ENCODE measurements at places on chromosomes 7 and 10.

DNA sequence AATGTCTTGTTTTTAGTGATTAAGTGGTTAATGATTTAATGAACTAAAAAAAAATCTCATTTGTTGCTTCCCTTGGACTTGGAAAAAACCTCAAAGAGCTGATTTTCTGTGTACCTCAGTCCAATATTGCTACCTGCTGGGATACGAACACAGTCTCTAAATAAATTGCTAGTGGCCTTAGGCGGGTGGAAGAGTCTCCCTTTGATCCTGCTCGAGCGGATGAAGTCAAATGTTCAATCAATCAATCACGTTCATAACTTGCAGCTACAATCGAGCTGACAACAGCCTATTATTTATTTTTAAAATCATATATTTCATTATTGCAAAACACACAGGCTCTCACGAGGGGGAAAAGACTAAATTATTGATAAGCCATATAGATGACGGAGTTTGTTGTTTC lies 57.3 kb upstream of the HABP2 start:
- no peak for DNase-seq

DNA sequence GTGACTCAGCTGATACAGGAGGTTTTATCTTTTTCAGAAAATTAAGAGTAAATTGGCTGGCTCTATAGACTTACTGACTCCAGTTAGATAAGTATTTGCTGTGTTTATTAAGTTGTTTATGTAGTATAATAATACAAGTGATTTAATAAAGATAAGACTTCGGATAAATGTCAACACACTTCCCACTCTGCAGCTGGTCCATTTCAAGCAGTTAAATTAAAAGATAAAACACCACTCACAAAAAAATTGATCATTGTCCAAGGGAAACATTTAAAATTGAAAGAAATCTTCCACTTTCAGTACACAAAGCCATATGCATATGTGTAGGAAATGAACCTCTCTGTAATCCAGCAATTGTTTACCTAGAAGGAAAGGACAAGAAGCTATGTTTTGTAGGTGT lies 106.1 kb upstream of the SP8 start:
- no peak for DNase-seq

DNA sequence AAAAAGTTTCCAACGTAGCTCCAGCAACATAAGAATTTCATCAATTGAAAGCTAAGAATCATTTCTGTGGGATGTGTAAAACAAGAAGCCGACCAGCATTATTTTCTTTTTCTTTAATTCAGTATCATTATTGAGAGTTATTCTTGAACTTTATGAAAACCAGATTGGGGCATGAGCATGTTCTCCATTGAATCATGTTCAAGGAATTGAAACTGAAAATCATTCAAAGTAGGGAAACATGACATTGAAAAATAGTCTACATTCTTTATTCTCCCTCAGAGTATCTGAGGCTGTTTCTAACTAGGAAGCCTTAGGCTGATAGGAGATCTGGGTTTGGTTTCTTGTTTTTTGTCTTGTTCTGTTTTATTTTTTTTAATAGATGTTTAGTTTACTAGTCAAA lies 253.7 kb downstream of the DYNC1I1 start:
- no peak for DNase-seq

- no peak for DNase-seq
These were observed 5.5 kb upstream of the OPN4 start for GRCh38 chr10:86648704-86649427.

DNA sequence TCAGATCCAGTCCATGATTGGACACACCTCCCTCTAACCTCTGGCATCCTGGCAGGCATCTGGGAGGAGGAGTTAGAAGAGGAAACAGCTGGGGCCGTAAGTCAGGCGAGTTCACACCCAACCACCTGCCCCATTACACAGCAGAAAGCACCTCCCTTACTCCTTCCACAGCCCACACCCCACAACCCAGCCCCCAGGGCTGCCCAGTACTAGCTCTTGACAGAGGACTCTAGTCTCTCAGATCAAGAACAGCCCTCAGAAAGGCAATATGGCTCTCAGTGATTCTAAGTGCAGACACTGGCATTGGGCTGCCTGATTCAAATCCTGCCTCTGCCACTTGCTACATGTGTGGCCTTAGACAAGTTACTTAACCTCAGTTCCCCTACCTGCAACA lies 34.1 kb downstream of the KCNMA1 start:
- no peak for DNase-seq

GRCh38 chr10:12381536-12382156 lies 32.3 kb downstream of the CAMK1D start:
- no peak for DNase-seq

DNA sequence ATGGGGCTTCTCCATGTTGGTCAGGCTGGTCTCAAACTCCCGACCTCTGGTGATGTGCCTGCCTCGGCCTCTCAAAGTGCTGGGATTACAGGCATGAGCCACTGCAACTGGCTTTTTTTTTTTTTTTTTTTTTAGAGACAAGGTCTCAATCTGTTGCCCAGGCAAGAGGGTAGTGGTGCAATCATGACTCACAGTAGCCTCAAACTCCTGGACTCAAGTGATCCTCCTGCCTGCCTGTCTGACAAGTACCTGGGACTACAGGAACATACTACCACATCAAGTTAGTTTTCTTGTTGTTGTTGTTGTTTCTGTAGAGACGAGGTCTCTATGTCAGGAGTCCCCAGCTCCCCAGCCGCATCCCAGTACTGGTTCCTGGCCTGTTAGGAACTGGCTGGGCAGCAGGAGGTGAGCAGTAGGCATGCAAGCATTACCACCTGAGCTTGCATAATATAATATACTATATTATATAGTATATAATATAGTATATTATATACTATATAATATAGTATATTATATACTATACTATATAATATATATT lies 55.7 kb downstream of the TPK1 start:
- DNase-seq = no peak

DNA sequence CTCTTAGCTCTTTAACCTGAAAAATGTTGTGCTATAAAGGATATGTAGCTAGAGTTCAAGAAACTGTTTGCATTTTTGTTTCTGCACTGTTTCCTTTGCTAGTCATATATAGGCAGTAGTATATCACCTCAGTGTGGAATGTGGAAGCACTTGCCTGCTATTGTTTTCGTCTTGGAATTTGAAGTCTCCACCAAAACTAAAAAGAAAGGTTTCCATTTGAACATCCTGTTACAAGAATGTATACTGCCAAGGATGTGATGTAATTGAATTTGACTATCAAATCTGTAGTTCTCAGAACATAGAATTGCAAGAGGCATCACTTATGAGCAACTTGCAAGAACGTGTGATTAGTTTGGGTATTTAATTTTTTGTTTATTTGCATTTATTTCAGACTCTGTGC lies 51.1 kb upstream of the MEOX2 start:
- DNase-seq = no peak

- no peak for DNase-seq
These were observed 346.5 kb upstream of the GALNT17 start for GRCh38 chr7:70785427-70785826.

- DNase-seq = no peak
These were observed 114.5 kb downstream of the CDH23 start for GRCh38 chr10:71511206-71511605.

- DNase-seq = no peak
These were observed 126.4 kb downstream of the JCAD start for GRCh38 chr10:29932991-29933390.

DNA sequence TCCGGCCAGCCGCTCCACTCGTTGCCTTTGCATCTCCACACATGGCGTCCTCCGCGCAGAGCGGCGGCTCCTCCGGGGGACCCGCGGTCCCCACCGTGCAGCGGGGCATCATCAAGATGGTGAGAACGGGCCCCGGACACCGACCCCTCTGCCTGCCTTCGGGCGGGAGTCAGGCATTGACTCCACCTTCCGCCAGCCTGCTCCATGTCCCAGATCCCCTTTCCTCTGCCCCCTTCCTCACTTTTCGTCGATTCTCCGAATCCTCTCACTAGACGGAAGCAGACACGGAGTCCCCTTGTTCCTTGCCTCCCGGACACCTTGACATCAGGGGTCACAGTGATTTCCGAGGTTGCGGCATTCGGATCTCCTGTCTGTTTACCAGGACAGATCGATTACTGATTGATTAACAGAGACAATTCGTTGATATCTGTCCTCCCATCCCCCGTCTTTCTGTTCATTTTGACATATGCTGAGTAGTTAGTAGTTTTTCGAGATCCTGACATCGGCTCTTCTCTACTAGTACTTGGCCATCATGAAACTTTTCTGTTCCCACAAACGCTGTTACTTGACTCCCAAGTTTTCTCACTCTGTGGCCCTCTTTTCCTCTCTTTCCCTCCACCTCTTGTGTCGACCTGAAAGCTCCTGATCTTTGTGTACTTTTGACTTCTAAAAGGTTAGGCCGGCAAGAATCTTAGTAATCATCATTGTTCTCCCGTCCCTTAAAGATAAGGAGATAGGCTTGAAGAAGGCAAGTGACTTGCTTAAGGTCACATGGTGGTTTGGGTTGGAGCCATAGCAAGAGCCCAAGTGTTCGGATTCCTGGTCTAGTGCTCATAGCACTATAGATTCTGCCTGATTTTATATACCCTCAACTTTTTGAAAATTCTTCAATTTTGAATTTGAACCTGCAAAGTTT lies 597 bp downstream of the SND1 start:
- DNase-seq = no peak

DNA sequence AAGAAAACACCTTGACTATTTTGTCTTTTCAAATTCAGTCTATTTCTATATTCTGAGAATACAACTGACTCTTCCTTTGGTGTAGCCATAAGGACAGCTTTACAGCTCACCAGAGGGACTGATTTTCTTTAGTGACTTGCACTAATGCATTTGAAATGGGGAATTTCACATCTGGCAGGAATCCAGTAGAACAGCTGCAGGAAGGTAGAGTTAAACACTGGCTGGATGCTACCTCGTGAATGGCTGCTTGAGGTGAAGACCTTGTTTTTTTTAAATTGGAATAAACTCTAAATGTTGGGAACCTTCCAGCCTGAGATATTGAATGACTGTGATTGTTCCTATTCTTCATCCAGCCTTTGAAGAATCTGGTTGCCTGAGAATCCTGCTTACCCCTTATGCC lies 139.5 kb upstream of the STK17A start:
- DNase-seq = no peak

DNA sequence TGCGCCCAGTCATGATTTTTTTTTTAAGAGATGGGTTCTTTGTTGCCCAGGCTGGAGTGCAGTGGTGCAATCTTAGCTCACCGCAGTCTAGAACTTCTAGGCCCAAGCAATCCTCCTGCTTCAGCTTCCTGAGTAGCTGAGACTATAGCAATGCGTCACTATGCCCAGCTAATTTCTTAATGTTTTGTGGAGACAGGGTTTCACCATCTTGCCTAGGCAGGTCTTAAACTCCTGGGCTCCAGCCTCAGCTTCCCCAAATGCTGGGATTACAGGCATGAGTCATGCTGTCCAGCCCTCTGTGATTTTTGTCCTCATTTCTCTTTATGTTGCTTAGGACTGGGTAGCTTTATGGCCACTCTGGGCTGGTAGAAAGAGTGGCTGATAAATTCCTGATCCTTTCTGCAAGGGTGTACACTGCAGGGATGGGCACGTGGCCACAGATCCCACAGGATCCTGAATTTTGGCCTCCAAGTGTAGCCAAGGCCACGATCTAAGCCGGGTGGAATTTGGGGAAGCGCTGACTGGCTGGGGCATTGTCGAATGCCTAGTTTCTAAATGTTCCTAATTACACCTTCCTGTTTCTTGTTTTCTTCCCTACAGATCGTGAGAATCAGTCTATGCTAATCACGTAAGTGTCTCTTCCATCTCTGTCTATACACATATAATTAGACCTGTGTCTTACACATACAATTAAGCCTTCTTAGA lies 24.1 kb upstream of the MYH16 start:
- no peak for DNase-seq

DNA sequence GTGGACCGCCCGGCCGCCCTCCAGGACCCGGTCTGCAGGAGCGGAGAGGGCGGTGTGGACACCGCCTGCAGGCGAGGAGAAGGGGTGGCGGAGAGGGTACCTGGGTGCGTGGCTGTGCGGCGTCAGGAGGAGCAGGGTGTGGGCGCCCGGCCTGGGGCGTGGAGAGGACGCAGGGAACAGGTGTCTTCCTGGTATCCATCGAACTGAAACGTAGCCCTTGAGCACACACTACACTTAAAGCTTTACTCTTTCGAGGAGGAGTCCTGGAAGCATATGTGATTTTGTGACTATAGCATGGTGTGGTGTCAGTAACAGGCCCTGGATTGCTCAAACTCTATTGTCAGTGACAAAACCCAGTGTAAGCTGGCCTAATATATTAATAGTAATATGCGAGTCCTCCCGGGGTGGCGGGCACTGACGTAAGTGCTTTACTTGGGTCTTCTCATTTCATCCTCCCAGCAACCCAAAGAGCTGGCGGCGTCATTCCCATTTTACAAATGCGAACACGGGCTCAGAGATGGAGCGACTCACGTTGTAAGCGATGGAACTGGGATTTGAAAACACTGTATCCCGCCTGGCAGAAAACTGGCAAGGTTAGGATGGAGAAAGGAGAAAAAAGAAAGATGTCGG lies 508 bp upstream of the TECPR1 start:
- DNase-seq = no peak

- DNase-seq = no peak
These were observed 10.9 kb upstream of the AOAH start for GRCh38 chr7:36735172-36735571.

- DNase-seq = no peak
These were observed 88.9 kb downstream of the CABCOCO1 start for GRCh38 chr10:61751599-61751998.

DNA sequence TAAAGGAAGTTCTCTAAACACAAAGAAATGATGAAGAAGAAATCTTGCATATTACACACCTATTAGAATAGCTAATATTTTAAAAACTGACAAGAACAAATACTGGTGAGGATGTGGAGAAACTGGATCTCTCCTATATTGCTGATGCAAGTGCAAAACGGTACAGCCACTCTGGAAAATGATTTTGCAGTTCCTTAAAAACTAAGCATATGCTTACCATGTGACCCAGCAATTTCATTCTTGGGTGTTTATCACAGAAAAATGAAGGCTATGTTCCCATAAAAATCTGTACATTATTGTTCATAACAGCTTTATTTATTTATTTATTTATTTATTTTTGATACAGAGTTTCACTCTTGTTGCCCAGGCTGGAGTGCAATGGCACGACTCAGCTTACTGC lies 14.9 kb upstream of the PLEKHA1 start:
- DNase-seq = no peak

- DNase-seq = no peak
These were observed 807.9 kb upstream of the LRRN3 start for GRCh38 chr7:110283056-110283455.

Measured in cortex of kidney (tissue), 1 donor.